Fibroblast of lung (primary cell): ENCODE measurements at places on chromosomes 7 and 10.

GRCh38 chr7:54995610-54996363 lies 23.0 kb upstream of the EGFR start:
- DNase-seq = no peak

- no peak for DNase-seq
These were observed 30.2 kb downstream of the DOCK1 start for GRCh38 chr10:126935263-126935946.

- peak; percentile 65 for DNase-seq
These were observed 21.6 kb downstream of the HIP1 start for GRCh38 chr7:75716992-75717626.

GRCh38 chr10:116742367-116743265 lies at the start of gene HSPA12A:
Gene HSPA12A, minus strand, starts transcription at chr10:116742566. Its CDS starts 97 bp downstream, at chr10:116742469.
- DNase-seq = peak; percentile 89

GRCh38 chr7:121442845-121443244 lies 46.7 kb upstream of the FAM3C start:
- no peak for DNase-seq

DNA sequence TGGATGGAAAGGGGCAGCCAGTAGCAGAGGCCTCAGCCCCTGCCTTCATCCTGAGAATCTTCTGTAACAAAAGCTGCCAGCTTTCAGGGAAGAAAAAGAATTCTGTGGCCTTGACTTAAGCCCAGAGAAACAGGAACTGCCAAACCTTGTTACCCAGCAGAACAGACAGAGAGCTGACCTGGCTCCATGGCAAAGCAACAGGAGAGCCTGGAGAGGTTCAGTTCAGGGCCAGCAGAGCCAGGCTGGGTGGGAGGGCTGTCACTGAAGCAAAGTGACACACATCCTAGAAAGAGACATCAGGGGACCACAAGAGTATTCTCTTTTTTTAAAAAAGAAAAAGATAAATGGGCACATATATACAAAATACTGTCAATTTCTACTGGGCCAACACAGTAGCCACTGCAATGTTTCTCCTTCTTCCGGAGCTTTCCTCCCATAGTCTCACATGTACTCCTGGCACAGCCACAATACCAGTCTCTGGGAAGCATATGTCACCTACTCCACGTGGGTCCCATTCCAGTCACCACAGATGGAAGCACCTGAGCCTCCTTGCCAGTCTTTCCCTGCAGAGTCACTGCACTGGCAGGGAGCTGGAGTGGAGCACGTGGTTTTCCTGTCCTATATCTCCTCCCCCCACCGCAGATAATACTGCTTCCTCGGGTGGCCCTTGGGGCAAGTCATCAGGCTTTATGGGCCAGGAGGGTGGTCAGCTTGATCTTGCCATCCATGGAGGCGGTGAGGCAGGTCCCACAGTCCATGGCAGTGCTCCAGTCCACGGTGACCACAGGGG lies 15.2 kb upstream of the CYREN start:
- DNase-seq = no peak

- no peak for DNase-seq
These were observed 5.3 kb downstream of the GET4 start for GRCh38 chr7:881441-882234.

DNA sequence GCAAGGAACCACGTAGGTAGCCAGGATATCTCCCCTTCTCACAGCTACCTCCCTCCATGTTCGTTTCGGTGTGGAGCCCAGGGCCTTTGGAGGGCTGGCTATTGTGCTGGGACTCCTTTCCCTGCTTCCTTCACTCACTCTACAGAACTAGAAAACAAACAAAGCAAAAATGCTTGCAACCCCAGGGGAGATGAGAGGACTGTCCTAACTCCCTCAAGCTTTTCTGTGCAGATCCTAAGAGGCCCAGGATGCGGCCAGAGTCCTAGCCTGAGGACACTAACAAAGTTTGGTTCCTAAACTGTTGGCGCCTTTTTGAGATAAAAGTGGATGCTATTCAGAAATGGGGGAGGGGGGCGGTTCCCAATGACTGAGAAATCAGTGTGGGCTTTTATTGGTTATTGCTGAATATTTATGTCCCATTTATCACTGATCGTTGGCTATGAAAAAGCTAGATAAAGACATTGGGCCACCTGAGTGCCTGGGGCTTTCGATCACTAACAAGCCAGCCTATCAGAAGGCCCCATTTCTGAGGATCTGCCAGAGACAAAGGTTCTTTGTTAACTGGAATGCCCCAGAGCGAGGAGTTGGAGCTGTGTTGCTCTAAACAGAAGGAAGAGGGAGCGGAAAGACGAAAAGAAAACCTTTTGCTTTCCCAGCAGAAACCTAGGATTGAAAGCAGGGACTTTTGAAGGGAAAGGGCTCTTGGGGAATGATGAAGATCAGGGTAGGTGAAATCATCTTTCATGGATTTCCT lies 95.2 kb upstream of the EGR2 start:
- DNase-seq = no peak

- no peak for DNase-seq
These were observed 104.5 kb upstream of the PRSS58 start for GRCh38 chr7:142362349-142362748.

DNA sequence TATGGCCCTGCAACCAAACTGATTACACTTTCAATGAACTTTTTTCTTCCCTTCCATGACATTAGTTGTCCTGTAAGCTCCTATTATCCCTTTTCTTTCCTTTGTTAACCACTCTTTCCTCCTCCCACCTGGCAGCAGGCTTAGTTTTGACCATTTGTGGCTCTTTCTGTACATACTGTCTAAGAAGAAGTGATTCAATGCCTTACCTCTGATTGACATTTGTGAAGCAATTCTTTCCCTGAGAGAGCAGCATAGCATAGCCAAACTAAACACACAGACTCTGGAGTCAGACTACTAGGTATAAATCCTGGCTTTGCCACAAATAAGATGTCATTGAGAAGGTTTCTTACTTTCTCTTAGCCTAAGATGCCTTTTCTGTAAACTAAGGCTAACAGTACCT lies 48.9 kb downstream of the AHR start:
- no peak for DNase-seq

GRCh38 chr7:22934023-22934422 lies 79.9 kb downstream of the HYCC1 start:
- DNase-seq = no peak

GRCh38 chr10:70925377-70926225 lies 37.2 kb upstream of the PCBD1 start:
- peak; percentile 6 for DNase-seq

GRCh38 chr10:118241229-118242137 lies 100.6 kb downstream of the FAM204A start:
- DNase-seq = peak; percentile 84

GRCh38 chr10:71145352-71145945 lies 66.9 kb upstream of the UNC5B start:
- DNase-seq = no peak

DNA sequence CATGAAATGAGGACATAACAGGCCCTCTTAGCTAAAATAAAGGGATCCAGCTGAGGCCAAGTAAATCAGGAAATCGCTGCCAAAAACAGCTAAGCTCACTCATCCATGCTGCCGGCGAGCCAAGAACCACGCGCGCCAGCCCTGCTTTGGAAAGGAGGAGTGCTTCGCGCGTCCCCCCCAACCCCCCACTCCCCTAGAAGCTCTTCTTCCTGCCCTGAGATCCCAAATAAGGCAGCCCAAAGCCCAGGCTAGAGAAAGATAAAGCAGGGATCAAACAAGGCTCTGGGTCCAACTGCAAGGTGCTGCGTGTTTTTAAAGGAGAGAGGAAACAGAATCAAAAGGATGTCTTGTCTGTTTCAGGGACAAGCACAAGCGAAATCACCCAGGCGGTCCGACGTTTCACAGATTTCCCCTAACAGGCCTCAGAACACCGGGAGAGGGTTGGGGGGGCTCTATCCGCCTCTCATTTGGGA lies 168.3 kb upstream of the AUTS2 start:
- DNase-seq = peak; percentile 5

GRCh38 chr7:103640031-103640779 lies 194.2 kb upstream of the SLC26A5 start:
- DNase-seq = peak; percentile 34

GRCh38 chr10:89307269-89307577 lies 5.4 kb downstream of the IFIT2 start:
- peak; percentile 10 for DNase-seq

DNA sequence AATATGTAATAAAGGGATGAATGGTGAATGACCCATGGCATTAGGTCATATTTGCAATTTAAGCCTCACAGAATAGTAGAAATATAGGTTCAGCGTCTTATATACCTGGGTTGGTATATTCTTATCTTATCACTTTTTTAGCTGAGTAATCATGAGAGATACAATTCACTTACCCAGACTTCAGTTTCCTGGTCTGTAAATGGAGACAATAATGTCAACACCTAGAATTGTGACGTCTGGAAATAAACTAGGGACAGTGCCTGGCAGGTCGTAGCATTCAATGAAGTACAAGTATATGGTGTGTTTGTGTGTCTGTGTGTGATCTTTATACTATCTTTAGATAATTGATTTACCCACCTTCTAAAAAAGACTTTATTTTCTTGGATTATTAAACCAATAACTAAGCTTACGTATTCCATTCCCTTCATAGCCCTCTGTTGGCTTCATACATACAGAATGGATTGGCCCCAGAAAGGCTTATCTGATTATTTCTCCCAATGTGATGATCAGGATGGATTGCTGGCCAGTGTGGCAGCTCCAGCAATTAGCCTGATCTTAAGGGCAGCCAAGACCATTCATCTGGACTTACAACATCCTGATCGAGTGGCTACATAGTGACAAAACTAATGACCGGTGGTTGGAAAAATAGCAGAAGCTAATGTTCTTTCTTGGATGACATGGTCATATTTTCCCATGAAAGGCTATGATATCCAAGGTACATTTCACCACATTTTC lies 121.2 kb upstream of the NPVF start:
- DNase-seq = no peak

DNA sequence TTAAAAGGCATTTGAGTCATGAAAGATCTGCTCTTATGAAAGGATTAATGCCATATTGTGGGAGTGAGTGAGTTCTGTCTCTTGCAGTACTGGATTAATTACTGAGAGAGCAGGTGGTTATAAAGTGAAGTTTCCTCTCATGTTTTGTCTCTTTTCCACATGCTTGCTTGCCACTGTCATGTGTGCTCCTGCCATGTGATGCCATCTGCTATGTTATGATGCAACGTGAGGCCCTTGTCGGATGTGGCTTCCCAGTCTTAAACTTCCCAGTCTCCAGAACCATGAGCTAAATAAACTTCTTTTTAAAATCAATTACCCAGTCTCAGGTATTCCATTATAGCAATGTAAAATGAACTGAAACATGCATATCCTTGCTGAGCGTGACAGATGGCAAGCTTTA lies 22.7 kb upstream of the TCTN3 start:
- no peak for DNase-seq

DNA sequence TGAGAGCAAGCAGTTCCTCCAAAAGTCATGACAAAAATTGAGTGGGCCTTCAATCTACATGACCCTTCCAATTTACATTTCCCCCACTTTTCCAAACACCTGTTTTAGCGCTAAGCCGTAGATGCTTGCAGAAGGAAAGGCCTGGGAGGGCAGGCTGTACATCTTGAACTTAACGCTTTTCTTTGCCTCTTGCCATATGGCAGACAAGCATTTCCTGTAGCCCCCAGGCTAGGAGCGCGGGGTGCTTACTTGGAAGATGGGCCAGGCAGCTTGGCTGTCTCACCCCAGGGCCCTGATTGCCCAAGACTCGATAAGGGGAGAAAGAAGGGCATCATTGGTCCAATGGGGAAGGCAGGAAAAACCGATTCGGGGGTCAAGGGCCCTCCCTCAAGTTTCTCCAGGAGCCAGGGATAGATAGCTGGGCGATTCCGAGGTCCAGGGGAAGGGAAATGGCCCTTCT lies 1.8 kb downstream of the HOXA10 start:
- DNase-seq = no peak

- no peak for DNase-seq
These were observed 569.1 kb downstream of the DNAJB6 start for GRCh38 chr7:157905651-157906461.

- no peak for DNase-seq
These were observed 33.0 kb downstream of the BAMBI start for GRCh38 chr10:28710202-28710886.

DNA sequence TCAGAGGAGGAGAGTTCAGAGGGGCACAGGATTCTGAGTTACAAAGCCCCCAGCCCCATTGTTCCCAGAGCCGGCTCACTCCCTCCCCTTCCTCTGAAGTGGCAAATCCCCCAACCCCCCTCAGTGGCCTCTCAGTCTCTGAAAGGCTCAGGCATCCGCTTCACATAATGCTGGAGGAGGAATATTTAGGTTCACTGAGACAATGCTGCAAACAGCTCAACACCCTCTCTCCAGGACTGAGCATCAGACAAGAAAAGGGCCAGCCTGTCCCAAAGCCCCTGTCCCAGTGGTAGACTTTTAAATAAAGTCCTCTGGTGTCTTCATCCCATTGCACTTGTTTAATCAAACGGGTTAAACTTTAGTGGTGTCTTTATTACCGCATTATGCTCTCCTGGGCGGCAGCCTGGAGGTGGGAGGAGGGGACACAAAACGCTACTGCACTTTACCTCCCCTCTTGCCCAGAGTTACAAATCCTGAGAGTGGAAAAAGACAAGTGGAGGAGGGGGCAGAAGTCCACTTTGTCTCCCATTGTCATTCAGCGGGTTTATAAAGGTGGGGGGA lies 257.9 kb downstream of the FGFR2 start:
- DNase-seq = no peak

DNA sequence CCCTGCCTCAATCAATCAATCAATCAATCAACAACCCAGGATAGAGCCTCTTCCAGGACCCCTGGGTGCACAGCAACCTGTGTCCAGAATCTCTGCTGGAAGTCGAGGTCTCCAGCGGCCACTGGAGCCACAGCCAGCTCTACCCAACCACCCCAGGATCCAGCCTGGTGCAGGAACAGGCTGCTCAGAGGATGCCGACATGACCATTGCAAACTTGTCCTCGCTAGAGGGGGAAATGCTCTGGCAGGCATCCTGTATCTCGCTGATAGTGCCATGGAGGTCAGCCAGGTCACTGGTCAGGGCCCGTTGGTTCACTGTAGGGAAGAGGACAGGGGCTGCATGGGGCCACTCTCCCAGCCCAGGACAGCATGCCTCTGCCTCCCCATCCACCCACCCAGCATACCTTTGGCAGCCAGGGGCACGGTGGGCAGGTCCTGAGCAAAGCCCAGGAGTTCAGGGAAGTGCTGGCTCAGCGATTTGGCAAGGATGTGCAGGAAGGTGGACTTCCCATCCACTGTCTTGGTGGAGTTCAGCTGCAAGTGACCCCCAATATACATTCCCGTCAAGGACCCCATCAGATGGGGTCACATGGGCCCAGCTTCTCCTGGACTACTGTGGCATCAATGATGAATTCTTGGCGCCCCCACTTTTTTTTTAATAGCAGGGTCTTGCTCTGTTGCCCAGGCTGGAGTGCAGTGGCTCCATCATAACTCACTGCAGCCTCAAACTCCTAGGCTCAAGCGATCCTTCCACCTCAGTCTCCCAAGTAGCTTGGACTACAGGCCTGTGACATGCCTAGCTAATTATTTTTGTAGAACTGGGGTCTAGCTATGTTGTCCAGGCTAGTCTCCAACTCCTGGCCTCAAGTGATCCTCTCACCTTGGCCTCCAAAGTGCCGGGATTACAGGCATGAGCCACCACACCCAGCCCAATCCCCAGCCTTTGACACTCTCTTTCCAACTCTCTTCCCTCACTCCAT lies 49.4 kb downstream of the GRID2IP start:
- no peak for DNase-seq
